ENCODE measurements at places on chromosomes 7 and 10.

DNA sequence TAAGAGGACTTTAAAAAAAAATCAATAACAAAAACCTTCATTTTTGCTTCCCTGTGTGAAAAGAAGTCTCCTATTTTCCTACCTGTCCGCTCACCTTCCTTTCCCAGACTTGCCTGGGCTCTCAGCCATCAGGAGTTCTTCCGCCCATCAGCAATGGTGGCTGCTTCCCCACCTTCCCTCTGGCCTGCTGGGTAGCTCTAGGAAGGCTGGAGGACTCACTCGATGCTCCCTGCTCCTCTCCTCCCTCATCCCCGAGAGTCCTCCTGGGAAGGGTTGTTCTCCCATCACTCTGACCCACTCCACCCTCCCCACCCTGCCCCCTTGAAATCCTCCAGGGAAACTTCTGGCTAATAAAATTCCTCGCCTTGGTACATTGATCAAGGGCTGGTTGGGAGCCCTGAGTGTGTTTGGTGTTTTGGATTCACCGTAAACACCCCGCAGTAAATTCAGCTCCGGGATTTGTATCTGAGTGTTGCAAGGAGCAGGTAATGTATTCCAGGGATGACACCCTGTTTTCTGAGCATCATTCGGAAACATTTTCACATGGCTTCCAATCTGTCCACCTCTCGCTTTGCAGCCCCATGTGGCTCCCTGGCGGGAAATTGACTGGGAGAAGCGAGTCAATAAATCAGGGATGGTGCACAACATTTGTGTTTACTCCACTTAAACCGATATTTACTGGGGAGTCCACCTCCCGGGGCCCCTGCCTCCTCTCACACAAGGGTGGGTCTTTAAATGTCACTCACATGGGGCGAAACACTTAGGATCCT lies 126.4 kb upstream of the SDK1 start:
- DNase-seq, result no peak

DNA sequence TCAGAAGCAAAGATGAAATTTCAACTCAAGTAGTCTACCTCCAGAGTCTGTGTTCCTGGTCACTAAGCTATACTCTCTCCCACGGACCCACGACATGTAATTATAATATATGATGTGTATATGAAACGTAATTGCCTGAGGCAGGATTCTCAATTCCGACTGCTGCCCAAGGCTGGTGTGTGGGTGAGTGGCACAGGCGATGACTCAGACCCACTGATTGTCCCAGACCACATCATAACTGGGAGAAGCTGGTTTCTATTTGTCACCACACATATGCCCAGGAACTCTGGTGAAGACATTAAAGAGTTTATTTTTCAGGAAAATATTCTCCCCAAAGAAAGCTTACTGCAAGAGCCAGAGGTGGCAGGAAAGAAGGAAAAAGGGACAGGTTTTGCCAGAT lies 219.3 kb downstream of the JAZF1 start:
- peak; percentile 49 for DNase-seq

DNA sequence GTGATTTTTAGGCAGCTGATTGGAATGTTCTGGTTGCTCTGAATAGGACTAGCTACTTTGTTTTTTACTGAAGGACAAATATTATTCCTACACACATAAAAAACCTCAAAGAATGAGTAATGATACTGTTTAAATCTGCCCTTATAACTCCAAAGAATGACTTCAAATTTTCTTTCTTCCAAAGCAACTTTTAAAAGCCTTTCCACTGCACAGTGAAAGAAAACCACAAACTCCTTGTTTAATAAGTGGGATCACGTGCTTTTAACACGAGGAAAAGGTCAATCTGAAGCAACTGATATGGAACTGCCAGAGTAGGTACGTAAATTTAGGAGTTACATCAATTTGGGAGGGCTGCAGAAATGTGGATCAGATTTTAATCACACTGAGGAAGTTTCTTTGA lies 8.0 kb upstream of the PRKCQ start:
- DNase-seq, result no peak

- no peak for DNase-seq
These were observed 752.3 kb downstream of the SUGCT start for GRCh38 chr7:40887099-40887498.
